ENCODE measurements at places on chromosomes 5 and 9.

GRCh38 chr5:1488882-1489680 is 34.7 kb downstream of the LPCAT1 start:
- DNase-seq = no peak

DNA sequence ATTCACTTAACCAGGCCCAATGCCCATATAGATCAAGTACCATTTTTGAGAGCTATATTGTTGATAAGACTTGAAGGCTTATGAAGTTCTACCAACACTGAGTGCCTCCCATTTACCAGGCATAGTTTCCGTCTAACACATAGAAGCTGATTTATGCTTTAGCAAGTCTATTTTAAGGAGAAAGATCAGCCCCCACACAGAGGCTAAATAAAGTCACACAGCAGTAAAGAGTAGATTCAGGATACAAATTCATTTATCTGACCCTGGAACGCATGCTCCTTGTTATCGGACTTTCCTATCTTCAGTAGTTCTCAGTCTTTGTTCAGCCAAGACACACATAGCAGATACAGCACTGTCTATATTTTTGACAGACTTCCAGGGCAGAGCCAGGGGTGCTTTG is 34.2 kb downstream of the DMGDH start:
- no peak for DNase-seq

DNA sequence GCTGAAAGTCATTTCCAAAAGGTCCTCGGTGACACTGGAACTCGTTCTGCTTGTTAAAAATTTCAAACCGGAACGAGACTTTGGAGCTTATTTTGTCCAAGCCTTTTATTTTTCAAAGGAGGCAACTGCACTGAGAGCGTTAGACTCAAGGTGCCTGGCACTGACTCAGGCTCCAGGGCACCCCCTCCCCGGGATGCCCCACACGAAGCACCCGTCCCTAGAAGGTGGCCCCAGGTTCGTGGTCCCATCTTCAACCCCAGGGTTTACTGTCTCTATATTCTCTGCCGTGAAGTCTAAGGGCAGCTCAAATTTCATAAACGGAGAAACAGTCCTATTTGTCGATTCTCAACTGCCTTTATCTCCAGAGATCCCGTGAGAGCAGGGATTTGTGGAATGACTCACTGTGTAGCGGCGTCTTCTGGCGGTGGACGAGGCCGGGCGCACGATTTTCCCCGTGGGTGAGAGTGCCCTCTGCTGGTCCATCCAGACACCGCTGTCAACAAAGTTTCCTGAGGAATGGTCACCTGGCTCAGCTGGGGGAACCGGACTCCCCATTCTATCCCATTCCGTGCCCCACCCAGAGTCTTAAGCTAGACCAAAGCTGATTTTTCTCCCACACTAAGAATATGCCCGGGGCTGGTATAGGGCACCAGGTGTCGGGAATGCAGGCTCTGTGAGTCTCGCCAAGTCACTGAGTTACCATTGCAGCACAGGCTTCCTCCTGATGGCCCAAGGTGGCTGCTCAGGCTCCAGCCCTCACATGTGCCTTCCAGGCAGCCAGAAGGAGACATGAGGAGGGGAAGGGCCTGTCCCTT is 27.1 kb upstream of the SLC6A19 start:
- peak; percentile 45 for DNase-seq

DNA sequence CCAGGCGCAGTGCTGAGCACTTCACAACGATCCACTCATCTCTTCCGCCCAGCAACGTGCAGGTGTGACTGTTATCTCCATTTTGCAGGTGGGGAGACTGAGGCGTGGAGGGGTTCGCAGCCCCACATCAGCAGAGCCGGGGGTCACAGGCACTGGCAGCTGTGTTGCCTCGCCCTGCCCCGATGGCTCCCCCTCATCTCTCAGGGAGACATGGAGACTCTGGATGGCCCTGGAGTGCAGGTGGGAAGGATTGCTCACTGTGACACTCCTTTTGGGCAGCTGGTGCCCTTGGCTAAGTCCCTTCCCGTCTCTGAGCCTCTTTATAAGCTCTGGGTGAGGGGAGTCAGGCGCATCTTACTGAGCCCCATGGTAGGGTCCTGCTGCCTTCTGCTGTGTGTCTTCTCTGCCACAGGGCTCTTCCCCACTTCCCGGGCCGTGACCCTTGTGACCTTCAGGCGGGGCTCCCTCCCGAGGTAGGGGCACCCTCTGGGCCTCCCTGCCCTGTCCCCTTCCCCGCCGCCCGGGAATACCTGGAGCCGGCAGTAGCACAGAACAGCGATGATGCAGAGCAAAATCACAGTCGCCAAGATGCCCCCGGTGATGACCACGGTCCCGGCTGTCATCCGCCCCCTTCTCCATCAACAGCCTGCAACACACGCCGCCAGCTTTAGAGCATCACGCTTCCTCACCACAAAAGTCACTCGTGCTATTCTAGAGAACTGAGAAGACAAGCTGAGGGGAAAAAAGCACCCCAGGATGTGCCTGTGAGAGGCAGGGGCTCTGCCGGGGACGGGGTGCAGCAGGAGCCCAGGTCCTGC is 29.4 kb downstream of the FAM163B start:
- DNase-seq = no peak

DNA sequence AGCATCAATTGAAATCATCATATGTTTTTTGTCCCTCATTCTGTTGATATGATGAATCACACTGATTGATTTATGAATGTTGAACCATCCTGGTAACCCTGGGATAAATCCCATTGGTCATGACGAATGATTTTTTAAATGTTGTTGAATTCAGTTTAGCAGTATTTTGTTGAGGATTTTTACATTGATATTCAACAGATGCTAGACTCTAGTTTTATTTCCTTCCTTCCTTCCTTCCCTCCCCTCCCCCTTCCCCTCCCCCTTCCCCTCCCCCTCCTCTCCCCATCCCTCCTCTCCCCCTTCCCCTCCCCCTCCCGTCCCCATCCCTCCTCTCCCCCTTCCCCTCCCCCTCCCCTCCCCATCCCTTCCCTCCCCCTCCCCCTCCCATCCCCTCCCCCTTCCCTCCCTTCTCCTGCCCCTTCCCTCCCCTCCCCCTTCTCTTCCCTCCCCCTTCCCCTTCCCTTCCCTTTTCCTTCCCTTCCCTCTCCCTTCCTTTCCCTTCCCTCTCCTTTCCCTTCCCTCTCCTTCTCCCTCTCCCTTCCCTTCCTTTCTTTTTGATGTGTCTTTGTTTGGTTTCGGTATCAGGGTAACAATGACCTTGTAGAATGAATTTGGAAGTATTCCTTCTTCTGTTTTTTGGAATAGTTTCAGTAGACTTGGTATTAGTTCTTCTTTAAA is 142.8 kb downstream of the AP3B1 start:
- no peak for DNase-seq

- DNase-seq = no peak
Measured at GRCh38 chr5:157859227-157859575, 256 bp upstream of the CLINT1 start.

- no peak for DNase-seq
Measured at GRCh38 chr9:121075251-121076036, 689 bp downstream of the CNTRL start.

DNA sequence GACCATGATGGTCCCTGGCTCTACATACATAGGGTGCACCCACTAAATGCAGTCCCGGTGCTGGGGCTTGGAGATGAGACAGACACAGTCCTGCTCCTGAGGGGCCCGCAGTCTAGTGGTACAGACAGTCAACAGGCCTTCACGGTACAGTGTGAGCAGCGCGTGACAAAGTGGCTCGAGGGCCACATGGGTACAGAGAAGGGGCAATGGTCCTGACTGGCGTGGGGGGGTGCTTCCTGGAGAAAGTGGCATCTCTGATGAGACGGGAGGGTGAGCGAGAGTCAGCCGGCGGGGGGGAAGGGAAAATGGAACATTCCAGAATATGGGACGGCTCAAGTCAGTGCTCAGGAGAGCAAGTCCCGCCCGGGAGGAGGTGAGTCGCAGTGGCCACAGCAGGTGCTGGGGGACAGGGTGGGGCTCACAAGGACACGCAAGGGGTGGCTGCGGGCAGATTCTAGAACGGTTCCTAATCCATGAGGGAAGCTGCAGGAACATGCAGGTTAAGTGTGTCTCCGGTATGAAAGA is 38.0 kb downstream of the WHRN start:
- no peak for DNase-seq

GRCh38 chr5:41871852-41872251 is 1.6 kb upstream of the OXCT1 start:
- no peak for DNase-seq

DNA sequence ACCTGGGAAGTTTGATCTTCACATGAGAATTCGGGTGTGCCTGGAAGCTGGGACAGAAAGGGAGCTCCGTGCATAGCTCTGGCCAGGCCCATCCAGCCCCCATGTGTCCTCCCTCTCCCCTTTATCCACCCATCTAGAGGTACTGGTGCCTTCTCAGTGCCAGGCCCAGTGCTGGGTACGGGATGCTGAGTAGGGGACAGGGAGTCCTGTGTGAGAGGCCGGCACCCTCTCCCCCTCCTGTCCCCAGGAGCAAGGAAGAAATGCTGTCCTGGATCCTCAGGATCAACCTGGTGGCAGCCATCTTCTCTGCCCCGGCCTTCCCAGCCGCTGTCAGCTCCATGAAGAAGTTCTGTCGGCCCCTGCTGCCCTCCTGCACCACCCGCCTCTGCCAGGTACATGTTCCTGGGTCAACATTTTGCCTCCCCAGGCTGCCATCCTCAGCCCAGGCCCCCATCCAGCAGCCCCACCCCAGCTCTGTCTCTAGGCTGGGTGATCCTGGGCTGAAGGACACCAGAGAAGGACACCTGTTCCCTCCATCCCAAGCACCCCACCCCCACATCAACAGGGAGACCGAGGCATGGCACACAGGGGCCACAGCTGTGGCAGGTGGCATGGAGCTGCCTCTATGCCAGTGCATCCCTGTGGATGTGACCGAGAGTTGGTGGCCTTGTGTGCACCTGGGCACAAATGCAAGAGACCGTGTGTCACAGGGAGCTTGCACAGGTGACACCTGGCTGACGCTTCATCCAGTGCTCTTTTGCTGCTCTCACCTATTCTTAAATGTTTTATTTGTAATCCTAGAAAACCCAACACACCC is 43.0 kb downstream of the PSD2 start:
- DNase-seq = no peak
